ENCODE measurements at places on chromosomes 2 and 18.

DNA sequence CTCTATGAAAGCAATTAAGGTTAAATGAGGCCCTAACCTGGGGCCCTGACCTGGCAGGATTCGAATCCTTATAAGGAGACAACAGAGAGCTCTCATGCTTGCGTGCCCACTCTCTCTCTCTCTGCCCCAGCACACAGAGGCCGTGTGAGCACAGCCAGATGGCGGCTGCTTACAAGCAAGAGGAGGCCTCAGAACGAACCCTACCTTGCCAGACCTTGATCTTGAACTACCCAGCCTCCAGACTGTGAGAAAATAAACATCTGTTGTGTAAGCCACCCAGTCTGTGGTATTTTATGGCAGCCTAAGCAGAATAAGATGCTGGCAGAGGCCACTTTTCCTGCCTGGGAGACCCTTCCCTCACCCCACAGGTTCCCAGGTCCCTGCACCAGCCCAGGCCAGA, 5.2 kb upstream of the UBE2F start:
- no peak for DNase-seq

GRCh38 chr18:25604894-25605597, 253.1 kb upstream of the ZNF521 start:
- DNase-seq, result no peak

DNA sequence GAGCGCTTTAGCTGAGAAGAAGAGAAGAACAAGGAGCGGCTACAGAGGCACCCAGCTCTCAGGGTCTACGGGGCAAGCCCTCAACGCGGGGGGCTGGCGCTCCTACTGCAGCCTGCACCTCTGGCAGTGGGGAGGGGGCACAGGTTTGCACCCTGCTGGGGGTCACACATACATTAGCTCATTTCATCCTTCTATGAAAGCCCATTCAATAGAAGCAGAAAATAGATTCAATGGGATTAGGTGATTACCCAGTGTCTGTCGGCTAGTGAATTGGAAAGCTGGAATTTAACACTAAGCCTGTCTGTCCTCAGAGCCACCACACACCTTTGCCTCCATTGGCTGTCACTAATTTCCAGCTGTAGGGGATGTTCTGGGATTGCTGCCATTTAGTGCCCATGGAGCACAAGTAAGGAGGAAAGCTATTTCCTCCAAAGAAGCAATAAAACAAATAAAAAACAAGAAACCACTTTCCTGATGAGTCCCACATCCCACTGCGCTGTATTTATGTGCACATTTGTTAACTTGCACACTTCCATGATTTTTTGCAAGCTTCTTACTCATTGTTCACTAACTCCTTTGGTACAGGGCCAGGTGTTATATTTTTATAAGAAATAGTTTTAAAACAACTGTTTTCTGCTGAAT, 319.6 kb upstream of the REV1 start:
- no peak for DNase-seq

DNA sequence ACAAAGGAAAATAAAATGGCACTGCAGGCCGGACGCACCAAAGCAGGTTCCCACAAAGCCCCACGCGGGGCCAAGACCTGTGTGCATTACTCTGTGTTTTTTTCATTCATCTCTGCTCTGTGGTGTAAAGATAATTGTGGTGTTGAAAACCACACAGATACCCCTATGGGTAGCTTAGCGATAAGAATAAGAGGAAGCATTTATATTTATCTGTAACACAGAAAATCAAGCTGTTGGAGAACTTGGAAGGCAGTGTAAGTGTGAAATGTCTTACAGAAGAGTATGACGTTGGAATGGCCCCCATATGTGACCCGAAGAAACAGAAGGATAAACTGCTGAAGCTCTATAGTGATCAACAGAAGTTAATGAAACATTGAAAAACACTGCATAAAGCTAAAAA, 20.3 kb upstream of the MARCO start:
- DNase-seq, result no peak

GRCh38 chr18:45666006-45666405, 50.7 kb downstream of the SLC14A2 start:
- DNase-seq, result no peak

- no peak for DNase-seq
Measured at GRCh38 chr2:236259371-236259770, 4.8 kb downstream of the ASB18 start.

GRCh38 chr2:133675-134593, 87.6 kb upstream of the FAM110C start:
- DNase-seq, result no peak

- no peak for DNase-seq
Measured at GRCh38 chr18:58847383-58848071, 17.1 kb upstream of the ZNF532 start.

GRCh38 chr2:238938401-238939055, 90.6 kb downstream of the TWIST2 start:
- no peak for DNase-seq

GRCh38 chr2:112850588-112850987, 14.0 kb upstream of the IL1B start:
- DNase-seq, result no peak

DNA sequence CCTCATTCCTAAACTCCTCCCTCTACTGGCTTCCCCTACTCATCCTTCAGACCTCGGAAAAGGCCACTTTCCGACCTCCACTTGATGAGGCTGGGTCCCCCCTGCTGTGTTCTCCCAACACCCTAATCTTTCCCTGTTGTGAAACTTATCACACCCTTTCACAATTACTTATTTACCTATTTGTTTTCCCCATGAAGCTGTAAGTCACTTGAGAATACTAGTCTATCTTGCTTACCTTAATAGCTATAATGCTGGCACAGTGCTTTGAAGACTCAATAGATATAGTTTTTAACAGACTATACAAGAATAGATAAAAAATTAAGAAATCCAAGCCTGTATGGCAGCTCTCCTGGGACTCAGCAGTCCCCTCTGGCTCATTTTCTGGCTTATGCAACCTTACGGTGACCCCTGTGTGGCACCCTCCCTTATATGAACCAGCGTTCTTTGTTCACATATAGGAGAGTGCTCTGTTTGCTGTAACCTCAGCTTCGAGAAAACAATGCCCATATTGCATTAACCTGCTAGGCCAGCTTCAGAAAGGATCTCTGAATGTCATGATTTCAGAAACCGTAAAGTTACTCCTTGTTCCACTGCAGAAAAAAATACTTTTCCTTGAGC, 220.4 kb upstream of the PKDCC start:
- DNase-seq, result no peak

- no peak for DNase-seq
Measured at GRCh38 chr18:76494231-76495005, 624 bp downstream of the ZNF516 start.

- DNase-seq, result no peak
Measured at GRCh38 chr2:84452624-84453023, 6.5 kb downstream of the SUCLG1 start.

- DNase-seq, result no peak
Measured at GRCh38 chr2:219692521-219692920, 65.1 kb downstream of the SLC4A3 start.

DNA sequence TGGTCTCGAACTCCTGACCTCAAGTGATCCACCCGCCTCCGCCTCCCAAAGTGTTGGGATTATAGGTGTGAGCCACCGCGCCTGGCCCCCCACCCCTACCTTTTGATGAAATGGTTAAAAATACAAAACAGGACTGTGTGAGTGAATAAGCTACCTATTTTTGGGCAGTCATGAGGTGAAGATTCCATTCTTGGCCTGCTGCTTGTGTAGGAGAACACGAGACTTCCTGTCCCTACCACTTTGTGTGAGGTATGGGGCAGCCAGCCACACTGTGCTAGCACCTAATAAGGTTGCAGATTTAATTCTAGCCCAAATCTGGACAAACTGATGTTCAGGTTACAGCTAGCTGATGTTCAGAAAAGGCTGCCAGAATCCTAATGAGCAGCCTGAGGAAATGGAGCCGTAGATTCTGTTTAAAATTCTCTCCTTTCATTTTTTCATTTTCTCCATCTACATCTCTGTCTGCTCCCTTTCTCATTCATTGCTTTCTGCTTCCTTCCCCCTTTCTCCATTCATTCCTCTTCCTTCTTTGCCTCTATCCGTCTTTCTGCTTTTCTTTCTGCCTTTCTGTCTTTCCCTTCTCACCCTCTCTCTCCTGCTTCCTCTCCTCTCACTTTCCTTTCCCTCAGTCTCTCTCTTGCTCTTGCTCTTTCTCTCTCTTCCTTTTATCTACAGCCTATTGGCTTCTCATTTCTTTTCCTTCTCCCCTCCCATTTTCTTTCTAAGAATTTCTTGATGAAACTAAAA, 4.6 kb upstream of the LTBP1 start:
- DNase-seq, result no peak

DNA sequence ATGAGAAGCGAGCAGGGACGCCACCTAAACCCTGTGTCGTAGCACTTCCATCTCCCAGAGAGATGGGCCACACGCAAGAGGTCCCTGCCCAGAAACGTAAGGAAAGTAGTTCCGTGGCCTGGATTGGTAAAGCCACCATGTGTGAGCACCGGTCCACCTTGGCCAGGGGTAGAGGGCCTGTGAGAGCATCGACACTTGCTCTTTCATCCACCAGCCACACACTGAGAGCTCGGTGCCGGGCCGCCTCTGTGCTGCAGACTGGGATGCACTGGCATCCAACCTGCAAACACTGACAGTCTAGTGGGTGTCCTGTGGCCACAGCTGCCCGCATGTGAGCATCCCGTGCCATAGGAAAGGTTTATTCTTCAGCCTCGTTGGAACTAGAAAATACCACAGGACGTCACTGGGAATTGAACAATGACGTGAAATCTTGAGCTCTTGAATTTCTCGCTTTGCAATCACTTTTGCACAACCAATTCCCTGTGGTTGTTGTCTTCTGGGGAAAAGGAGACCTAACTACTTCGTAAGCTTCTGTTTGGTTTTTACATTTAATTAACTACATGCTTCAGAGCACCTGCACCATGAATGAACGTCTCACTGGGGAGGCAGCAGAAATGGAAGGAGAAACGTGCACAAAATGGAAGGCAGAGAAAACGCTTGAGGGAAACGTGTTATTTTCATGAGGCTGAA, 212.0 kb upstream of the RAB6C start:
- DNase-seq, result no peak

DNA sequence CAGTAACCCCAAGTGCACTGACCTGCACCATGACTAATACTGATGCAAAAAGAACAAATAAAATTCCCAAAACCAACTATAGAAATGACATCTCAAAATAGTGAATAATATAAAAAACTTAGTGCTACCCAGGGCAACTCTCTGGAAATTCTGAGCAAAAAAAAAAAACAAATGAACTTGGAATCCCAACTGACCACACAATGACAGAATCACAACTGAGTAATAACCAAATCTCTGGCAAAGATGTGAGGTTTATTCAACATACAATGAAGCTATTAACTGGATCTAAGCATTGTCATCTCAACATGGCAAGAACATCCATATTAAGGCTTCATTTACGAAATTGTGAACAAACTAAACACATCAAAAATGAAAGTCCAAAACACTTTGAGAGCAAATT, 22.7 kb downstream of the EXOC6B start:
- DNase-seq, result no peak

DNA sequence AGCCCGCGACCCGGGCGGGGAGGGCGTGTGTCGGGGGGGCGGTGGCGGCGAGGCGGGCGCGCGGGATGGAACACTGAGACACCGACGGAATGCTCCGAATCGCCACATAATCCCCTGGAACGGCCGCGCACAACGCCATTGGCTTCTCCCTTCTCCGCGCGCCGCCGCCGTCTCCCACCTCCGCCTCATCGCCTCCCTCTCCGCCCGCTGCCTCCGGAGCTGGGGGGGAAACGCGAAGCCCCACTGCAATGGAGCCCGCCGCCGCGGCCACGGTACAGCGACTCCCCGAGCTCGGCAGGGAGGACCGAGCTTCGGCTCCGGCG, at the start of gene PHLPP1:
PHLPP1 (plus strand) TSS at position 106 of the 323 bp plus-strand sequence; CDS start at position 249, 143 bp downstream.
- DNase-seq, result no peak

GRCh38 chr2:26384183-26384582, 17.5 kb upstream of the DRC1 start:
- no peak for DNase-seq

DNA sequence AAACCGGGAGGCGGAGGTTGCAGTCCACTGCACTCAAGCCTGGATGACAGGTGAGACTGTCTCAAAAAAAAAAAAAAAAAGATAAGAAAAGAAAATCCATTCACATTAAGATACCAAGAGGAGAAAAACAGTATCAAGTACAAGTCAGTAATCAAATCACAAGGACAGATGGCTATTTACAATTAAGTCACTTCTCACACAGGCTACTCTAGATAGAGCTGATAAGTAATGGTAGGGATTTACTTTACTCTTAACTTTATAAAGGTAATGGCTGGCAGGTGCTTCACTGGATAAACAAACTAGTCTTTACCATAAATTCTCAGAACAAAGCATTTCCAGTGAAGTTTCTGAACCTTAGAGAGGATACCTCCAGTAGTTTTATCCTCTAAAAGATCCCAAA, 11.5 kb downstream of the SF3B1 start:
- no peak for DNase-seq

- no peak for DNase-seq
Measured at GRCh38 chr2:236340251-236340650, 76.0 kb upstream of the ASB18 start.

GRCh38 chr2:43934567-43934966, 61.2 kb downstream of the LRPPRC start:
- DNase-seq, result no peak

- DNase-seq, result no peak
Measured at GRCh38 chr2:208415255-208415654, 8.7 kb downstream of the PTH2R start.
